CD4-positive, alpha-beta T cell treated with Interleukin-4 for 1 hour (primary cell): ENCODE measurements at places on chromosomes 11 and 22.
A peak's percentile ranks its signal among the peaks of the same experiment; 100 is the strongest.

- DNase-seq = no peak
These were observed 59.9 kb upstream of the RRAS2 start for GRCh38 chr11:14418801-14419417.

DNA sequence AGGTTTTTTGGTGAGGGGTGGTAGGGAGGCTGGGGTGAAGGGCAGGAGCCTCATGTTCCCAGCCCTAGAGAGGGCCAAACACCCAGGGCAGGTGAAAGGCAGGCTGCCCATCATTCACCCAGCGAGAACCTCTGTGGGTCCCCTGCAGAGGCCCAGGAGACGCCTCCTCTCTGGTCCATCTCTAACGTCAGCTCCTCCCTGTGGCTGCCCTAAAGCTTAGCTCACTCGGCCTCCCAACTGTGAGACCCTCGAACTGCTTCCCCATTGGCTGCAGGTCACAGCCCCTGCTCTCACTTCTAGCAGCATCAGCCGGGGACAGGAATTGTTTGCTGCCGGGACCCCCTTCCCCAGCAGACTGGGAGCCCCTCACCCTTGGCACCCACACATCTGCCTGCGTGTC, 615 bp upstream of the NFAM1 start:
- DNase-seq = no peak

GRCh38 chr11:128473636-128474035, 113.7 kb downstream of the ETS1 start:
- DNase-seq = peak; percentile 69

- DNase-seq = no peak
These were observed 155.3 kb downstream of the ST3GAL4 start for GRCh38 chr11:126510621-126511370.

DNA sequence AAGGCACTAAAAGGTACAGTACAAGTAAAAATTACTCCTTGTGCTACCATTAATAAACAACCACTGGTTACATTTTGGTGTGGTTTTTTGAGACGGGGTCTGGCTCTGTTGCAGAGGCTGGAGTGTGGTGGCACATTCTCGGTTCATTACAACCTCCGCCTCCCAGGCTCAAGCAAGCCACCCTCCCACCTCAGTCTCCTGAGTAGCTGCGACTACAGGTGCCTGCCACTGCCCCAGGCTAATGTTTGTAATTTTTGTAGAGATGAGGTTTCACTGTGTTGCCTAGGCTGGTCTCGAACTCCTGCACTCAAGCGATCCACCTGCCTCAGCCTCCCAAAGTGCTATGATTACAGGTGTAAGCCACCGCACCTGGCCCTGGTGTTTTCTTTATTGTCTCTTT, 20.8 kb downstream of the TAF1D start:
- DNase-seq = no peak

GRCh38 chr11:70483077-70483861, 84.9 kb downstream of the CTTN start:
- peak; percentile 43 for DNase-seq

- DNase-seq = no peak
These were observed 30.9 kb downstream of the USP35 start for GRCh38 chr11:78219493-78220217.

- DNase-seq = no peak
These were observed 63.7 kb downstream of the PRDM11 start for GRCh38 chr11:45209891-45210699.

- no peak for DNase-seq
These were observed 582.2 kb downstream of the LRRC4C start for GRCh38 chr11:40877256-40877655.

GRCh38 chr11:66373265-66373664, 1.7 kb upstream of the SLC29A2 start:
- DNase-seq = no peak

GRCh38 chr11:1573903-1574237, 1.8 kb upstream of the DUSP8 start:
- DNase-seq = no peak

DNA sequence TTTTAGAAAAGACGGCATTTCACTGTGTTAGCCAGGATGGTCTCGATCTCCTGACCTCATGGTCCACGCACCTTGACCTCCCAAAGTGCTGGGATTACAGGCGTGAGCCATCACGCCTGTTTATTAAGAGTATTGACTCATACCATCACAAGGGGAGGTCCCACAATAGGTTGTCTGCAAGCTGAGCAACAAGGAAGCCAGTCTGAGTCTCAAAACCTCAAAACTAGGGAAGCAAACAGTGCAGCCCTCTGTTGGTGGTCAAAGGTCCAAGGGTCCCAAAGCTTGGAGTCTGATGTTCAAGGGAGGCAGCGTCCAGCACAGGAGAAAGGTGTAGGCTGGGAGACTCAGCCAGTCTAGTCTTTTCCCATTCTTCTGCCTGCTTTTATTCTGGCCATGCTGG, 32.8 kb upstream of the LDLRAD3 start:
- DNase-seq = no peak

GRCh38 chr11:37914859-37915258, 1316.8 kb upstream of the RAG2 start:
- no peak for DNase-seq

DNA sequence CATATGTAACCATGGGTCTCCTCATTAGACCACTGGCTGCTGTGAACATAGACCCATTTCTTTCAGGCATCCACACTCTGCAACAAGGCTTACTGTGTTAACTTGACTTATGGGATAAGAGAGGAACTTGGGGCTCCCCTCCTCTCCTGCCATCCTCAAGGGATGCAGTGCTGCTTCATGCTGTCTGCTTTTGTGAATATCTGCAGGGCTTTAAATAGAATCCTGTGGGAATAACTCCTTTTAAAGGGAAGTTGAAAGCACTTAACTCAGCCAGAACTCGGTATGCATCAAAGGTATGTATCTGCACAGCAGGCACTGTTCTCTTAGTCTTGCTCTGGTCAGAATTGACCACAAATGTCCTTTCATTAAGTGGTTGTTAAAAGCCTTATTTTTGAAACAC, 222.5 kb upstream of the KIRREL3 start:
- no peak for DNase-seq

DNA sequence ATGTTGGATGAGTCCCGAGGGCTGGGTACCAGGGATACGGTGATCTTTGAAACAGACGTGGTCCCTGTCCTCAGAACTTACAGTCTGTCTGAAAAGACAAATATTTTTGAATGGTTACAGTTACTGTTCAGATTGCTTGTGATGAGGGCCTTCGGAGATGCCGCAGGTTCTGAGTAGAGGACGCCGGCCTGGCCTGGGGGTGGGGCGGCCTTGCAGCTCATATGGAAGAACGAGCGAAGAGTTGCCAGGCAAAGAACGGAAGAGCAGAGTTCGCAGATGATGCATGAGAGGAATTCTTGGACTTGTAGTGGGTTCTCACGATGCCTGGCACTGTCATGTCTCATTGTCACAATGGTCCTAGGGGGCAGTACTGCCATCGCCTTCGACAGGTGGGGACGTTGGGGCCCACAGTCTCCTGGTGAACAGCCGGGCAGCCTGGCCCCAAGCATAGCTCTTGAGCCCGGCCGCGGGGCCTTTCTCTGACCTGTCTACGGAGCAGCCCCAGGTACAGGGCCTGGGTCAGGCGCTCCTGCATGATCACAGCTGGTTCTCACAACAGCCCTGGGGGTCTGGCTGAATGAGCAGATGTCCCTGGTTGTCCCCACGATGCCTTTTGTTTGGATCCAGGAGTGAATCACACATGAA, 60.9 kb upstream of the PARVG start:
- no peak for DNase-seq

GRCh38 chr11:20861322-20861721, 191.9 kb downstream of the NELL1 start:
- DNase-seq = no peak

- no peak for DNase-seq
These were observed 215.4 kb downstream of the METTL15 start for GRCh38 chr11:28323621-28324020.

DNA sequence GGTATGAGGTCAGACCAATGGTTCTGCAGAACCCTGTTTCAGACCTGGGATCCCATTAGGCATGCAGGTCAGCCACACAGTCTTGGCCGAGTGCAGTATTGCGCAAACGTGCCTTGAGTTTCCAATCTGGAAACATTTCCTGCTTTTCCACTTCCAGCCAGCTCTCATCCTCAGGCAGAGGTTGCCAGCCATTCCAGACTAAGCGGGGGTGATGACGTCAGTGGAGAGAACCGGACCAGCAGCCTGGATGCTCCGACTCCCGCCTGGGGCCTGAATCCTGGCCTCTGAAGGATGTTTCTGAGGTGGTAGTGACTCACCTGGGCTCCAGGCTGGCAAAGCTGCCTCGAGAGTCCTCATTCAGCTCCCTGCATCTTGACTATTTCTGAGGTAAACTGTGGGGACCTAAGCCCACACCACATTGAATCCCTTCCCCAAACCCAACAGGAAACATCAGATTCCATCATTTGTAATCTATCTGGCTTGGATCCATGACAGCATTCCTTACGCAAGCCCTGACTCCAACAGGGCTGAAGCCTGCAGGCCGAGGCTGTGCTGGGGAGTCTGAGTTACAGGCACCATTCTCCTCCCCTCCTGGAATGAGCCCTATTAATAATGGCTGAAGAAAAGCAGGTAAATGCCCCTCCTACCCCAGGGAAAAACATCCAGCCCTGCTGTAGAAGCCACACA, 83.0 kb downstream of the ABTB2 start:
- no peak for DNase-seq

DNA sequence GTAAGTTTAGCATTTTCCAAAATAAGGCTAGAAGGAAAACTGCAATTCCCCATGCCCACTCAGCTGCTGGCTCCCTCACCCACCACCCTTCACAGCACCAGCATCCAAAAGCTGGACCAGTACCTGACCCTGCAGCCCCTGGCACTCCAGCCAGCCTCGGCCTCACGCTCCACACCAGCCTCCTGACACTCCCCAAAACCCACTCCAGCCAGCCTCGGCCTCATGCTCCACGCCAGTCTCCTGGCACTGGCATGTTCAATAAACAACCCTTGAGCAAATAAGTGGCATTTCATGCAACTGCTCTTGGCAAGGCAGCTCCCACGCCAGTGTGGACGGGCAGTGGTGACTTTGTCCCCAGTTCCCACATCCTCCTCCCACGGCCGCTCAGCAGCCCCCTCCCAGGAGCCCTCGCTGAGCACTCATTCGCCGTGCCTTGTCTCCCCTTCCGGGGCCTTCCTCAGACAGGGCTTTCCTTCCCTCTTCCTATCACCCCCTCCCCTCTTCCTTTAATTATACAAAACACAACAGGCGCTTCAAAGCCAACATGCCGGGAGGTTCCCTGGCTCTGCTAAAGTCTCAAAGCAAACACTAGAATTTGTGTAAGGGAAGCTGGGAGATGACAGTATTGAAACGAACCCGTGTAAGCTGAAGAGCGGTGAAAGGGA, 6.8 kb downstream of the TOLLIP start:
- no peak for DNase-seq

- no peak for DNase-seq
These were observed 11.2 kb downstream of the GRIK4 start for GRCh38 chr11:120522736-120523135.

DNA sequence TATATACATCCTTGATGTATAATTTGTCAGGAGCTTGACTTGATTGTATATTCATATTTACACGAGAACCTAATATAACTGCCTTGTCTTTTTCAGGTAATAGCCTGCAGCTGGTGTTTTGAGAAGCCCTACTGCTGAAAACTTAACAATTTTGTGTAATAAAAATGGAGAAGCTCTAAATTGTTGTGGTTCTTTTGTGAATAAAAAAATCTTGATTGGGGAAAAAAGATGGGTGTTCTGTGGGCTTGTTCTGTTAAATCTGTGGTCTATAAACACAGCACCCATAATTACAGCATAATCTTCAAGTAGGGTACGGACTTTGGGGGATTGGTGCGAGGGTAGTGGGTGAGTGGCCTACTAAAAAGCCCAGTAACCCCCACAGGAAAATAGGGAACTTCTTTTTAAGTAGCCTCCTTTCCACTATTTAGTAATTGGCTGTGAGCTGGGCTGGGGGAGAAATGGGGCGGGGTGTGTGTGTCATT, 7.5 kb downstream of the MALAT1 start:
- no peak for DNase-seq

DNA sequence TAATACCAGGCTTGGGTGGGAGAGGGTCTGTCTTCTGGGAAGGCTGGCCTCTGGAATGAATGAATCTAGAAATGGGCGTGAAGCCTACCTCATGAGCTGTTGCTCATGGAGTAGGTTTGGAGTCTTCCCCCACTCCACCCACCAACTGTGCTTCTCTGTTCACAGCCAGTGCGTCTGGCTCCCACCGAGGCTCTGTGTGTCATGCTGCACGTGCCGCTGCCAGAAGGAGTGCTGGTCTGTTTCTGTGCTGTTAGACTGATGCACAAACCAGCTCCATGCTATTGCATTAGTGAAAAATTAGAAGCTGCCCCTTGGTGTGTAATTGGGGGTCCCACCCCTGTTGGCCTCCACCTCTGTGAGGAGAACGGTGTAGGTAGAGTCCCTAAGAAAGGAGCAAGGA, 132.3 kb upstream of the PARVA start:
- no peak for DNase-seq

GRCh38 chr22:43811777-43812148, 342 bp downstream of the EFCAB6 start:
- no peak for DNase-seq

DNA sequence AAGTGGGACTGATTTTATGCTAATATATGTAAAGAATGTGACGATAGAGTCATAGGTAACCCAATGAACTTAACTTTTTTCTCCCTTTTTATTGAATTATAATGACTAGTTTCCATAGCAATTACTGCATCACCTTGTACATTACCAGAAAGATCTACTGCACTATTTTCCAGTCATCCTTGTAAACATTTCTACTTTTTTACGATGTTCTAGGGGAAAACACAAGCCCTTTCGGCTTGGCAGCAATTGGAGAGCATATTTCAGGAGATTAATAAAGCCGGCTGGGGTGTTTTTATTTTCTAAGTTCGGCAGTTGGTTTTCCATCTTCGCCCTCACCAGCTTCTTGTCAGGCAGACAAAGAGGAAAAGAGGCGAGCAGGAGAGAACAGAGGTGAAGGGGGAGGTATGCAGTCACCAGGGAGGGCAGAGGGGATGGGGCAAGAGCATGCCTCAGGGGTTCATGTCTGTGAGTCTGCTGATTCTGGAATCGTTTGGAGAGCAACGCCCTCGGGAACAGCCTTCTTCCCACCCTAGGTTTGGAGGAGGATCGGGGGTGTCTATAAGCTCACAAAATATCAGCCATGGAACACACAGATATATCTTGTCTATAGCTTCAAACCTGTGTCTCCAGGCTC, 476.4 kb downstream of the MIAT start:
- no peak for DNase-seq

GRCh38 chr11:104146421-104146820, 17.5 kb downstream of the PDGFD start:
- DNase-seq = no peak

- no peak for DNase-seq
These were observed 15.8 kb downstream of the DGKZ start for GRCh38 chr11:46363031-46363407.

- DNase-seq = peak; percentile 33
These were observed 22.9 kb upstream of the JAM3 start for GRCh38 chr11:134045799-134046635.

GRCh38 chr11:57482782-57483561, 22.6 kb downstream of the RTN4RL2 start:
- DNase-seq = peak; percentile 58

- DNase-seq = no peak
These were observed 296.3 kb downstream of the BRD1 start for GRCh38 chr22:49531368-49531791.
